ENCODE measurements at places on chromosomes 7 and 10. TPM values are rescaled to one million over a fixed set of nuclear protein-coding genes. Genes with fewer than 3 reads are reported as not detected.

GRCh38 chr10:27364028-27364427 is 123.4 kb upstream of the ACBD5 start:
- no peak for DNase-seq

DNA sequence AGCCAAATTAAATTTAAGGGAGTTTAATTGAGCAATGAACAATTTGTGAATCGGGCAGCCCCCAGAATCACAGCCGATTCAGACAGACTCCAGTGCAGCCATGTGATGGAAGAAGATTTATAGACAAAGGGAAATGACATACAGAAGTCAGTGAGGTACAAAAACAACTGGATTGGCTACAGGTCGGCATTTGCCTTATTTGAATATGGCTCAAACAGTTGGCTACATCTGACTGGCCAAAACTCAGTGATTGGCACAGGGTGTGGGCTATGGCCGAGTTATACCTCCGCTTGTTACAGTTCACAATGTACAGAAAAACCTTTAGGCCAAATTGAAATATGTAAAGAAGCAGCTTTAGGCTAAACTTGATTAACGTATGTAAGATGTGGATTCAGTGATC is 30.8 kb upstream of the EIF4H start:
- no peak for DNase-seq

DNA sequence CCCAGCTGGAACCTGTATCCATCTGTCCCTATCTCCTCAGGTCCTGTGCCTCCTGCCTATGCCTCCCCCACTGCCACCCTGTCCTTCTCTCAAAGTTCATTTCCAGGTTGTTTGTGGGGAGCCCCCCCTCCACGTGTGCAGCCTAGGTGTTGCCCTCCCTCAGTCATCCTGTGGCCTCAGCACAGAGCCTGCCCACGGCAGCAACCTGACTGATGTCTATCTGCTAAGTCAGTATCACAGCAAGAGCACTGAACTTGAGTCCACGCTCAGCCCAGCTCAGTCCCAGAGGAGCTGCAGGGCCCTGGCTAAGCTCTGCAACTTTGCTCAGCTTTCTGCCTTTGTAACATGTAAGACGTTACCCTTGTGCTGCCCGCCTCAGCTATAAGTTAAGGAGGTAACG is 28.7 kb downstream of the FAM53B start:
- DNase-seq, result no peak

- no peak for DNase-seq
These were observed 334.7 kb upstream of the AUTS2 start for GRCh38 chr7:69263550-69263949.

DNA sequence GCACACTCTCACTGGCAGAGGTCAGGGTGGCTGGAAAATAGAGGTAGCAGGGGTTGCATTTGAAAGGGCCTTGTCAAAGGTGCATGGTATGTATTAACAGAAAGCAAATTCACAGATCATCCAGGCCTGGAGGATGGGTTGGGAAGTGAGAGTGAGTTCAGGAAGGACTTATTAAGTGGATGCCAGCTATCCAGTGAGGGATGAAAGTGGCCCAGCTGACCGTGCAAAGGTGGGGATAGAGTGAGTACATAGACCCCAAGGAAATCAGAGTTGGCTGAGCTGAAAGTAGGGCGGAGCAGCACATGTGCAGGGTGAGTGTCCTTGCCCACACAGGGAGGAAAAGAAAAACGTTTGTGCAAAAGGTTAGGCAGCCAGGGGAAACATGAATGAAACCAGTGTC is 58.1 kb downstream of the HECW1 start:
- DNase-seq, result no peak

- DNase-seq, result peak; percentile 36
These were observed 19.8 kb upstream of the TSPAN12 start for GRCh38 chr7:120877701-120878100.

DNA sequence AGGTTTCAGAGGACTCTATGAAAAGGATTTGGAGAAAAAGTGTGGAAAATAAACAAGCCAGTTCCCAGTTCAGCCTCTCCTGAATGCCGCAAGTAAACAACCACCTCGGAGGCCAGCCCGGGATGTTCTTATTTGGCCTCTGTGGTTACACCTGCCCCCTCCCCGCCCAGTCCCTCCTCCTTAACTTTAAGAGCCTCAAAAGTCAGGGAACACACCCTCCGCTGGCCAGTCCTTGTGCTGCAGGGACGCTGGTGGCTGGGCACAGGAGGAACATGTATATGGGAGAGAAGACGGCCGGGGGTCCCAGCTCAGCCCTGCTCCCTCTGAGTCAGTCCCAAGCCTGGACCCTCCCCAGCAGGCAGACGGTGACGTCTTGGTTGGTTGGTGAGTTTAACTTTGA is 6.1 kb downstream of the CHST3 start:
- no peak for DNase-seq

DNA sequence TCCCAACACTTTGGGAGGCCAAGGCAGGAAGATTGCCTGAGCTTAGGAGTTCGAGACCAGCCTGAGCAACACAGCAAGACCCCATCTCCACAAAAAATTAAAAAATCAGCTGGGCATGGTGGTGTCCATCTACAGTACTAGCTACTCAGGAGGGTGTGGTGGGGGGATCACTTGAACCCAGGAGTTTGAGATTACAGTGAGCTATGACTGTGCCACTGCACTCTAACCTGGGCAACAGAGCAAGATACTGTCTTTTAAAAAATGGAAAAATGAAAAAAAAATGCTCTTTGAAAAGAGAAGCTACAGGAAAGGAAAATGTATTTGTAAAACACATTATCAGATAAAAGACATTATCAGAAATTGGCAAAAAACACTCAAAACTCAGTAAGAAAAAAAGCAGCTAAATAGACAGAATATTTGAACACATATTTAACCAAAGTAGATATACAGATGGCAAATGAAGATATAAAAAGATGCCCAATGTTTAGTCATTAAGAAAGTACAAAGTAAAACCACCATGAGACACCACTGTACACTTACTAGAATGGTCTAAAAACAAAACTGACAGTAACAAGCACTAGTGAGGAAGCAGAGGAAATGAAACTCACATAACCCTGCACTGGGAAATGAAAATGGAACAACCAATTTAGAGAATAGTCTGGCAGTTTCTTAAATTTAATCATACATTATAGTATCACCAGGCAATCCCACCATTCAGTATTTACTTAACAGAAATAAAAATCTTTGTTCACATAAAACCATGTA is 40.5 kb downstream of the NRBF2 start:
- DNase-seq, result peak; percentile 40

- peak; percentile 95 for DNase-seq
These were observed 307.4 kb upstream of the AOAH start for GRCh38 chr7:37031571-37032257.

- no peak for DNase-seq
These were observed 18.1 kb downstream of the RP9 start for GRCh38 chr7:33091111-33091531.

DNA sequence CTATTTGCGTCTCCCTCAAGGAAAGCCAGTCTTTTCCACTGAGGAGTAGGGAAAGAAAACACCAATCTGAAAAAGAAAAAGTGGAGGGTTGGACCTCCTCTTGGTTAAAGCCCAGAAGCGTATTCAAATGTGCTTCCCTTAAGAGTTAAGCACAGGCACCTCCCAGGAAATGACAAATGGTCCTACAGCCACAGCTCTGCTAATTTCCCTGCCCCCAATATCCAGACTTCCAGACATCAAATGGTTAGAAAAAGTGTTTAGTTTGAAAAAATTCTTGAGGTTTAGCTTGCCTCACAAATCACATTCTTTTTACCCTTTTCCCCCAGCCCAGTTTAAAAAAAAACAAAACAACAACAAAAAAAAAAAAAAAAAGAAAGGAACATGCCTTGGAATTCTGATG is 19.0 kb upstream of the COL1A2 start:
- DNase-seq, result peak; percentile 98

GRCh38 chr10:125396676-125397075 is 236.3 kb upstream of the CTBP2 start:
- peak; percentile 9 for DNase-seq

- no peak for DNase-seq
These were observed 494.4 kb downstream of the TCERG1L start for GRCh38 chr10:130817046-130817624.

DNA sequence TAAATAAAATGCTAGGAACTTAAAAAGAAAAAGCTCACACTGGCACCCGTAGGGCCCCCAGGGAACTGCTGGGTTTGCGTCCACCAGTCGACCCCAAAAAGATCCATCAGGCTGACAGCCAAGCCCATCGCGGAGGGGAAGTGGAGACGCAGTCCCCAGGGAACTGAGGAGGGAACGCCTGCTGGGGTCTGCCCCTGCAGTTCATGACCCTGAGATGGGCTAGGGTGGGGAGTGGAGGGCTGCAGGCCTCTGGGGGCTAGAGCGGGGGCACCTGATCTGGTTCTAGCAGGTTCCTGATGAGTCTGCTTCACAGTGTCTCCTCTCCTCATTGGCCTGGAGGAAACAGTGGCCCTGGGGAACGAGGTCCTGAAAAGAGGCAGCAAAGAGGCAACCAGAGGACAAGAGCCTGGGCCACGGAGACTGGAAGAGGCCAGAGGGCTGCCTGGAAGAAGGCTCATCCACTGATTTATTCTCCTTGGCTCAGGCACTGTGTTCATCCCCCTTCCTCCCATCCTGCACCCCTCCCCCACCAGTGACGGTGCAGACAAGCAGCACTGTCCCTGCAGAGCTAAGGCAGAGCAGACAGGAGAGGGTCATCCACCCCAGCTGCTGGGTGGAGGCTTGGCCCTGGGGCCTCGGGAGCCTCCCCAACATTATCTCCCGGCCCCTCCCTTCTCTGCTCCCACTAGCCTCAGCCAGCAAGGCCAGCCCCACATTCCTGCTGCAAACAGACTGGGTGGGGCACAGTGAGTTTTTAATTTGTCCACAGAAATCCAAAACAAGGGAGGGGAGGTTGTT is 24.7 kb upstream of the HSPA12A start:
- peak; percentile 53 for DNase-seq

- no peak for DNase-seq
These were observed 171.2 kb downstream of the LSM5 start for GRCh38 chr7:32319012-32319382.

DNA sequence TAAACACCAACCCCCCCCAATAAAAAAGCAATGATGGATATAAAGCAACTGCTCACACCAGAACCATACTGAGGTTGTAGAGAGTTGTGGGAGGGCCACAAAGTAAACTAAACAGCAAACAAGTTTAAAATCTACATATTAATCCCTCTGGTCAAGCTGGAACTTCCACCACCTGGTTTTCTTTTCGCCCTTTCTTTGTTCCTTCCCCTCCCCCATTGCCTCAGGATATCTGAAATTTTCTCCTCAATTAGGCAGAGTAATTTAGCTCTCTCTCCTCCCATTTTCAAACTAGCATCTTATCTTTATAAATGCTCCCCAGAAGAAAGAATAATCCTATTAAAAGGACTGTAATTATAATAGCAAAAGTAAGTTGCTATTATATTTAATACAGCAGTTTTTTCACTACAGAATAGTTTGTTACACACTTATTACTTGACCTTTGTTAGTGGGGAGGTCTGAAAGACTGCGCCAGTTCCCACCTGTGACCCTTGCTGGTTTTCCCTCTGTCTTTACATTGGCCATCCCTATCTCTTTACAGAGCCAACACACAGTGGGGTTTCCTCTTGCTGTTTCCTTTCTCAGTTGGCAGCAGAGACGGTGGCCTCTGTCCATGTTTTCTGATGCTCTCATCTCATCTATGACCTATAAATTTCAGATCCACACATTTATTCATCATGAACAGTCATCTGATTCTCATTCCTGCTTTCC is 235.4 kb downstream of the RNLS start:
- no peak for DNase-seq

DNA sequence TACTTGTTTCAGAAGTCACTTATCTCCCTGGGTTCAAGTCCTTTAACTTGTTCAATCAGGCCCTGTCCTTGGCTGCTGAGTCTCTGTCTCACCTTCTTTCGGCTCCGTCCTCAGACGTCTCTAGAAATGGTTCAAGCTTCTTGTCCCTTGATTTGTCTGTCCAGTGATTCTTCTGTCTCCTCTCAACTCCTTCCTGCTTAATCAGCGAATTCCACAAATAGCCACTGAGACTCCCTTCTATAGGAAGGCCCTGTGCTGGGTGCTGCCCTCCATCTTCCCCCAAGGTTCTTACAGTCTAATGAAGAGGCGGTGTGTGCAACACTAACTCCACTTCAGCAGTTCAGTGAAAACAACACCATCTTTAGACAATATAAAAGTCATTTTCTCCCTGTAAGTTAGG is 12.7 kb downstream of the FAM241B start:
- no peak for DNase-seq

DNA sequence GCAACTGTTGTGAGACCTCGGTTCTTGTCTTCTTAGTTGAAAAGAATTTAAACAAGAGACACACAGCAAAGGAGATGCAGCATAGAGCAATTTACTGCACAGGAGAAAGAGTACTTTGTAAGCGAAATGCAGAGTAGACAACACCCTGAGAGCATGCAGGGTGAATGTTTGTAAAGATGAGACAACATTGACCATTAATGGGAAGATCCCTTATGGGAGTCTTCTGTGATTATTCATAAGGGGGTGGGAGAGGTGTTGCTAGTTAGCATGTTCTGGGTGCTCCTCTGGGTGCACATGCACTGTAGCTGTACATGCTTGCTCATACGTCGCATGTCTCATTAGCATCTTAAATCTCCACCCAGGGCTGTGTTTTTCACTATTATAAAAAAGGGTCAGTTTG is 62.3 kb downstream of the CLRN3 start:
- no peak for DNase-seq

GRCh38 chr7:131908714-131909113 is 352.3 kb upstream of the PODXL start:
- DNase-seq, result no peak

HOXA2 gene
- total RNA-seq, result 0.71 TPM

PNLIPRP2 gene
- 0.49 TPM for total RNA-seq

TFEC gene
- 1.2 TPM for total RNA-seq

IRF5 gene
- 2.7 TPM for total RNA-seq

DENND11 gene
- 8.7 TPM for total RNA-seq

PTPRE gene
- total RNA-seq, result 5.5 TPM

COL13A1 gene
- total RNA-seq, result 12.5 TPM

SLC26A3 gene
- total RNA-seq, result not detected

SERPINE1 gene
- 1.6 TPM for total RNA-seq

BLOC1S2 gene
- total RNA-seq, result 26.0 TPM

ZNF862 gene
- 8.5 TPM for total RNA-seq

ADCYAP1R1 gene
- total RNA-seq, result 5.8 TPM

CALHM1 gene
- total RNA-seq, result not detected

VDAC2 gene
- 186 TPM for total RNA-seq

FOXI2 gene
- total RNA-seq, result 0.09 TPM

SPDYE3 gene
- not detected for total RNA-seq

ITPRID1 gene
- 0.44 TPM for total RNA-seq

KIF20B gene
- 8.6 TPM for total RNA-seq

DMBT1 gene
- under 0.01 TPM for total RNA-seq

SEMA3A gene
- 42.7 TPM for total RNA-seq
